ENCODE measurements at places on chromosomes 7 and 10.

DNA sequence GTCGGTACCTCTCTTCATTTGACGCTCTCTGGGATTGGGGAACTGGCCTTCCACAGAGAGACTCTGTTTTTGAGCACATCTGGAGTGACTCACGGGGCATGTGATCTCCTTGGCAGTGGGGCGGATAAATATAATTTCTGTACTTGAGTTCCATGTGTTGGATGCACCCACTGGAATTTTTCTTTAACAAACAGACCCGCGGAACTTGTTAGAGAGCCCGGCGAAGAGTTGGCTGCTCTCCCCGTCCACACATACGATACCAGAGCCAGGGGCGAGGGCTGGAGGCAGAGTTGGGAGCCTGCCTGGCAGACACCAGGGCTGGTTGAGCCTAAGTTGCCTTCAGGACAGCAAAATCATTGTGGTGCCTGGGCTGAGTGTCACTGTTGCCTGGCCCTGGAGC, at the start of gene FAM180A:
Gene FAM180A, minus strand, starts transcription at position 44 of the 400 bp plus-strand sequence. CDS start 233 bp downstream, outside the sequence.
- DNase-seq = peak; percentile 88

DNA sequence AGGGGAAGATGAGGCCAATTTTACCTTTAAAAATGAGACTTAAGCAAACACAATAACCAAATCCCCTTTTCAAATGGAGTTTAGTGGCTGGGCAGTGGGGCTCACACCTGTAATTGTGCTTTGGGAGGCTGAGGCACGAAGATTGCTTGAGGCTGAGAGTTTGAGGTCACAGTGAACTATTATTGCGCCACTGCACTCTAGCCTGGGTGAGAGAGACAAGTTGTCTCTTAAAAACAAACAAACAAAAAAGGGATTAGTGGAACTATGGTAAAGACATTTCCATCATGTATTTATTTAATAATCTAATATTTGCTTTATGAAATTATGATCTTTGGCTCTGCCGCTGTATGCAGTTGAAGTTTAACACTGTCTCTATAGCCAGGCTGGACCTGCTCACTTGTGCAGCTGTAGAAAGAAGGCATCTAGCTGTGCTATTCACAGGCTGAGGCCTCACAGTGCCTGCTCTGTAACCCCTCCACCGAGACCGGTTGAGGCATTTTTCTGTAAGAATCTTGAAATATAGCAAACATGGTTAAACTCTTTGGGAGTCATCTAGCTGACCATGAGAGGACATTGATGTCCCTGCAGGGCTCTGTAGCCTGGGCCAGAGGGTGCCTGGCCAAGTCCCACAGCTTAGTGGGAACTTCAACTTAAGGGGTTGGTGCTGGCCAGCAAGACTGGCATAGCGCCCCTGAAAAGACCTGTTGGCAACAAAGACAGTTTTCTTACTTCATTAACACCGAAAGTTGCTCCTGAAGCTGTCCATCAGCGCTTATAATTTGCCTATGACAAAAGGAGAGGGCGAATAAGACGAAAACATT, 131.8 kb downstream of the BMPER start:
- DNase-seq = no peak

GRCh38 chr10:43822631-43823580, 174.2 kb upstream of the ZNF32 start:
- DNase-seq = no peak

- DNase-seq = peak; percentile 48
These were observed 10.9 kb upstream of the KIAA1549 start for GRCh38 chr7:138992052-138992531.

DNA sequence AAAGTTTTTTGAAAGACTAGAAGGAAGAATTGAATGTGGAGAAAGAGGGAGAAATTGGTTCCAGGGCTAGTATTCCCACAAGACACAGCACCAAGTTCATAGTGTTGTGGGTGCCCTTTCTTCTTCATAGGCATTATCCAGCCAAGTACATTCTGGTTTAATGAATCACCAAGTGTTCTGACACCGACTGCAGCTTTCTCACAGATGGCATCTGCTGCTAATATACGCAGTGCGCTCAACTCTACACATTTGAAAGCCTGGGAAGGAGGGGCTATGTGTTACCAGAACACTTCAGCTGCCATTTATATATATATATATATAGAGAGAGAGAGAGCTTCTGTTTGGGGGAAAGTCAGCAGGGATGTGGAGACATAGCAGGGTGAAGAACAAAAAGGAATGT, 1168.4 kb downstream of the GATA3 start:
- DNase-seq = no peak

DNA sequence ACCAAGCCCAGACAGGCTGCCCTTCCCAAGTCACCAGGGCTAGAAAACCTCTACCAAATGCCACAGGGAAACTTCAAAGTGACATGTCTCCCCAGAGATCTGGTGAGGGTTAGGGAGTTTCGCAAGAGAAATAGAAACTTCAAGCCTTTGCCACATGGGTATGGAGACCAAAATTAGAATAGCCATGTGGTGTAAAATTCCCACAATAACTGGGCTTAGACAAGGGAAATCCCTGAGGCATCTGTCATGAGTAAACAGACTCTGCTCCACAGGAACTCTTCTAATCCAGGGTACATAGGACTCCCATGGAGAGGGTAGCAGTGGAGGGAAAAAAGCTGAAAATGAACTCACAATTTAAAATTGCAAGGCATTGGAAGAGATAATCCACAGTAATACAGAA, 14.3 kb downstream of the ADAM12 start:
- no peak for DNase-seq

DNA sequence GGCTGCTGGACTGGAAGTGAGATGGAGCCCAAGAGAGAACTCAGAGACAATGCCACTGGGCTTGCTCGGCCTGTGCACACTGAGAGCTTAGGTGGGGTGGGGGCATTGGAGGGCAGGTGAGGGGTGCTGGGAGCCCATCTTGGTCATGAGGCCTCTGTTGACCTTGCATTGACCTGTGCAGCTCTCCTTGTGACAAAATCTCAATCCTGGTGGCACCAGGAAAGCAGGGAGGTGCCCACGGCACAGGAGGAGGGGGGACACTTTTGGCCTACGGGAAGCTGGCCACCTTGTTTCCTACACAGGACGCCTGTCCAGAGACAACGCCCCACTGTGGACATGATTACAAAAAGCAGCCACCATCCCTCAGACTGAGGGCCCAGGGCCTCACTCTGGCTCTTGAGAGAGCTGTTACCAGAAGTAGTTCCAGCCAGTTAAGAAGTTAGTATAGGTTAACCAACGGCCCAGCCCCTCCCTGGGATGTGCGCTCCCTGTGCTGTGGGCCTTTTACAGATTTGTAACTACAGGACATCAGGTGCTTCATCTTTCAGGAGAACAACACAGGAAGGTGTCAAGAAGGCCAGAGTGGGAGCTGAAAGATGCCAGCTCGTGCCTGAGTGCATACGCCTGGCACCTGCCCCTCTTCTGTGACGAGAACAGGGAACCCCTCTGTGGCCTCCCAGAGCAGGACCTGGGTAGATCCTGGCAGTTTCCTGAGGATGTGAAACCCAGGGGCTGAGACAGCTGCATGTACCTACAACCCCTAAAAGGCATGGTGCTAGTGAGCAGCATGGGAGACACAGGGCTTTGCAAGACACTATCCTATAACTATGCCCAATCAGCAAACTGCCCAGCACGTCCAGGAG, 10.3 kb downstream of the PKD1L1 start:
- DNase-seq = no peak

GRCh38 chr10:132021504-132022143, 39.9 kb upstream of the BNIP3 start:
- DNase-seq = no peak

DNA sequence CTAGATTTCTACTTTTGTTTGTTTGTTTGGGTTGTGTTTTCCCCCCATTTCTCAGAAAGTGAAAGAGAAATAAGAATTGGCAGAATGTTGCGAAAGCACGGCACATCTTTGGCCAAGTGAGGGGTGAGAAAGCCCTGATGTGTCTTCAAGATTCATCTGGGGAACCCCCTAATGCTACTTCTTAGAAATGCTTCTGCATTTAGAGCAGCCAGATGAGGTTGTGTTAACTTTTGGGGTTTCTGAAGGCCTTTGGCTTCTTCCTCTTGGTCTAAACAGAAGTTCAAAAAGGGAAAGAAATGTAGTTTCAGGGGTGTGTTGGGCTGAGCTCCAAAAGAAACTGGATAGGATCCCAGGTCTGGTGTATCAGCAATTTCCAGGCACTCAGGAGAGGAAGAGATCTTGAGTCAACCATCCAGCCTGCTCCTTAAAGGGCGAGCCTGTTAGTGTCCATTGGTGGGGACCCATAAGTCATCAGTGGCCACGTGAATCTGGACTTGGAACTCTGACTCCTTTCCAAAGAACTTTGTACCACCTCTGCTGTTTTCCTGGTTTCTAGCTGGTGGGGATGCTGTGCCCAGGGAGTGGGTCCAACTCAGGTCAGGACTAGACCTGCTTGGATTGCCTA, 6.5 kb downstream of the DUSP5 start:
- peak; percentile 76 for DNase-seq

GRCh38 chr7:64581926-64582894, 19.3 kb upstream of the ZNF680 start:
- DNase-seq = no peak

DNA sequence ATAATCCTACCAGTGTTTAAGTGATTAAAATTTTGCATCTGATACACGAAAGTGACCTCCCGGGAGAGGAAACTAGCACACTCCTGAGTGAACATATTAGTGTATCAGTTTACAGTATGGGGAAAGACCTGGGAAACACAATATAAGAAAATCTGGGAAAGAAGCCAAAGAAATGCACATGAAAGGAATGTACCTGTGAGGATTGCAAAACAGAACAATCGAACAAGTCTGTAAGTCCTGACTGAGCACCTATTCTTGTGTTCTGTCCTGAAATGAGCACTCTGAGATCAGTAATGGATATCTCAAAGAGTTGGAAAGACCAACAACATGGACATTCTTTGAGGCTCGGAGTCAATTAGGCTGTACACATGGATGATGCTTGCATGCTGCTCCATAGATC, 554.7 kb downstream of the SORCS3 start:
- DNase-seq = no peak
